ENCODE measurements at places on chromosomes 6 and 20.

- DNase-seq, result no peak
Measured at GRCh38 chr6:160167604-160168399, 46.2 kb downstream of the SLC22A1 start.

GRCh38 chr6:44463728-44464450 is 76.4 kb downstream of the CDC5L start:
- no peak for DNase-seq

- no peak for DNase-seq
Measured at GRCh38 chr20:52837378-52837777, 134.8 kb upstream of the TSHZ2 start.

GRCh38 chr20:51703400-51704287 is 64.5 kb downstream of the ATP9A start:
- DNase-seq, result no peak

- no peak for DNase-seq
Measured at GRCh38 chr6:33731751-33732282, 14.9 kb downstream of the IP6K3 start.

DNA sequence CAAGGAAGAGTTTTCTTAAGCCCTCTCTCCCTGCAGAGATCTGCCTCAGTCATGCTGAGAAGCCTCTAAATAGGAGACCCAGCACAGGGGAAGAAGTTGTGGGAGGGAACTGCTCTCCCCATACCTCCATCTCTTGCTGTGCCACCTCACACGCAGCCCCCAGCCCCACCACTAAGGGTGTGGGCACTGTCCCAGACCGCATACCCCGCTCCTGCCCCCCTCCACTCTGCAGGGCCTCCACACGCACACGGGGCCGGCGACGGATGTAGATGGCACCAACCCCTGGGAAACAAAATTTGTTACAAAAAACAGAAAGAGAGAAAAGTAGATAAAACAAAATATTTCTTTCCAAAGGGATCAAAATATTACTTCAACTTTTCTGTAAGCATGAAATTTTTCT is 10.2 kb upstream of the CPNE1 start:
- no peak for DNase-seq

GRCh38 chr20:710780-711450 is 35.3 kb upstream of the SCRT2 start:
- no peak for DNase-seq

GRCh38 chr20:914727-915498 is 1.2 kb downstream of the ANGPT4 start:
- no peak for DNase-seq

- DNase-seq, result no peak
Measured at GRCh38 chr6:159739341-159739740, 12.0 kb downstream of the WTAP start.

- DNase-seq, result no peak
Measured at GRCh38 chr6:68710496-68710895, 75.4 kb downstream of the ADGRB3 start.

DNA sequence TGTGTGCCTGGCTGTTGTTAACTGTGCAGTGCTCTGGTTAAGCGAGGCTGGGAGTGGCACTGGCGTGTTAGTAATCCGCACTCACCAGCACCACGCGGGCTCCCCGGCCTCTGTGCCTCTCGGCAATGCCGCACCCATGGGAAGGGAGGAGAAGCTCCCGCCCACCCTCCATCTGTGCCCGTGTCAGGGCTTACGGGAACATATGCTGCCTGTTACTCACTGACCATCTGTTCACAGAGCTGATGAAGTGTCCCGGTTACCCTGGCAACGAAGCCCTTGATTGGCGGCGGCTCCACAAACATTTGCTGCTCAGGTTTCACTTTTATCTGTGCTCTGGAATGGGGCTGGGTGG is 114.7 kb downstream of the PSMB1 start:
- peak; percentile 55 for DNase-seq

DNA sequence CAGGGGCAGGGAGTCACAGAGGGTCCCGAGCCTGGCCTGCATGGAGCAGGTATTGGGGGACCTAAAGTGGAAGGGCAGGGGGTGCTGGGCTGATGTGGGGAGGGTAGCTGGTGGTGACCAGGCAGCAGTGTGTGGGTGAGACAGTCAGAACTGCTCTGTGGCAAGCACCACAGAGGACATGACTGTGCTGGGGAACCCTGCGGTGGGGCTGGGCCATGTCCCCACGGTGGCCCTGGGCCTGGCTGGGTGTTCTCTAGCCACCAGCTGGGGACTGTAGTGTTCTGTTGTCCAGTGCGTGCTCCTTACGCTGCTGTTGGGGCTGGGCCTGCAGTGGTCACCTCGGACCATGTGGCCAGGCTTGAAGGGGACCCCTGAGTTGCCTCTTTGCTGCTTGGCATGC is 3.6 kb downstream of the SS18L1 start:
- DNase-seq, result no peak

- no peak for DNase-seq
Measured at GRCh38 chr20:31548820-31549512, 34.7 kb downstream of the HM13 start.

DNA sequence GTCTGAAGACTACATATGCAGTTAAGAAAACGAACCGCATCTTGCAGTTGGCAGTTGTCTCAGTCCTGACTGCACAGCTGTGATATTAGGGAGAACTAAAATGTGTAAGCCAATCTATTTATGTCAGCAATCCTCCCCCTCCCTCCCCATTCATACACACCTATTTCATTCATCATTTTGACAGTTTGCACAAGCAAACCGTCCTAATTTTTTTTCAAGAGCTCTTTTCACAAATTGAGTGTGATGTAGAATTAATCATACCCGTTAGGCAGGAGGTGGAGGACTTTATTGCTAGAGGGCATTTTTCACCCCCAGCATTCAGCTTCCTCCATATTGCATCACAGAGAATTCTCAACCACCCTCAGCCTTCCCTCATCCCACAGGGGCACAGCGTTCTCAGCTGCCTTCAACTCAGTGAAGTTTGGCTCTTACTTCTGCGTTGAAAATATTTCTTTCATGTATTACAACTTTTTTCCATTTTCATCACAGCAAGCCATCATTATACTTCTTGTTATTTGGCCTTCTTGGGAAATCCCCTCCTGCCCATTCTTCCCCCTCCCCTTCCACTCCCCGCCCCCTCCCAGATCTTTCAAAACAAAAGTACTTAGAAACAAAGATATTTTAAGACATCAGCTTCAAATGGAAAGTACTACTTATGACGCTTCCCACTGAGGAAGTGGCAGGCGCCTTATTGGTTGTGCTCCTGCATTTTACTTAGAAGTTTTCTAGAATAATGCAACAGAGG is 37.5 kb downstream of the NOX3 start:
- DNase-seq, result no peak

DNA sequence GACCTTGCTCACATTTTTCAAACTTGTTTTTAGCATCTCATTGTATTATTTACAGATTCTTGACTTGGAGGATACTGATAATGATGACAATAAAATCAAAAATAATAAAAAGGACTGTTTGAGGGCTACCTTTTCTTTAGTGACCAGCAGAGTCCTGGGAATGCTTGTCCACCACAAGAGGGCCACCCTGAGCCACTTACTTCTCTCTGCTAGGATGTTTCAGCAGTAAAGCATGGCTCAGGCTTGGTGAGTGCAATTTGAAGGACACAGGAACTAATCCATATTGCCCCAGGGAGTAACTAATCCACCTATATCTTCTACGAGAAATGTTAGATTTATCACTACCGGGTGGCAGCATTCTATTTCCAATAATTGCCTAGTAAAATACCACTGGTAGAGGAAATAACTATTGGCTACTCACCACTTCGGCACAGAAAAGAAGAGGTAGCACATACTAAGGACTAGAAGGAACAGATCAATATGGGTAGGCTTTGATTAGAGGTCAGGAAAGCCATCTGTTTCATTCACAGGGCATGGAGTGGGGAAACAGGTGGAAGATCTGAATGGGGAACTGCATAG is 5.8 kb upstream of the KIAA0408 start:
- DNase-seq, result peak; percentile 72

GRCh38 chr6:41193171-41193734 is 7.7 kb downstream of the TREML2 start:
- DNase-seq, result no peak

DNA sequence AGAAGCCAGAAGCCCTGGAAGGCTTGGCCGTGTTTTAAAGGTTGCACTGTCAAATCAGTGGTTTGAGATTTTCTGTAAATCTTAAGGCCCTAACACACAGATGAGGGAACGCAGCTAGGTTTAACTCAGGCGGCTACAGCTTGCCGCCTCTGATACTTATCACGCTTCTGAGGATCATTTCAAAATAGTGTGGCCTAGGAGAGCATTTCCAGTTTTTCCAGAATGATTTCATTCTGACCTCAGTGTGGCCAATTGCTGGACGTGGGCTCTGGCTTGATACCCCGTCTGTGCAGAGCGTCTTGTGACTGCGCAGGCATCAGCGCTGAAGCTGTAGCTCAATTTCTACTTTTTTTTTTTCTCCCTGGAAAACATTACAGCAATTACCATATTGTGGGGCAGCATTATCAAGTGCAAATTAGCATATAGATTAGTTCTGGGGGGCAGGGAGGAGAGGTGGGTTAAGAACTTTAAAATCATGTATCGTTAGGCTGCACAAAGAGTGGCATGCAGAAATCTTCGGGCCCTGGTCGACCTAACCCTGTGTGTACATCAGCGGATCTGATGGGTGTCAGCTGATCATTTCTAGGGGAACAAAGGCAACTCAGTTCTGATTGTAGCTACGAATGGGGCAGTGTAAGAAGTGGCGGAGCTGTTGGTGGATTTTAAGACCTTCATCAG is 105.0 kb upstream of the EEF1E1 start:
- DNase-seq, result no peak

- no peak for DNase-seq
Measured at GRCh38 chr6:152221806-152222628, 414.5 kb downstream of the ESR1 start.

DNA sequence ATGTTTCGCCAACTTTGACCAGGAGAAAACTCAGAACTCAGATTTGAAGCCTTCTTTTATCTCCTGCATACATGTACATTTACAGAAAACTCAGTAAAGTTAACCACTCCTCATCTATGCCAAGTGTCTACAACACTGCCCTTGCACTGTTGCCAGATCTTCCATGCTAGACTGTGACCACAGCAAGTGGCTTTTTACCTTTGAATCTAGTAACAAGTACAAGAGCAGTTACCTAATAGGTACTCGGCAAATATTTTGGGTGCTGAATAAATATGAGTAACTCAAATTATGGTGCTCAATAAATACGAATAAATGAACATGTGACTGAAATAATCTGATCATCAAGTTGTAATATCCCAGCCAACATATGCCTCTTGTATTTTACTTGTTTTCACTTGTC is 184.9 kb downstream of the EYA4 start:
- DNase-seq, result no peak

- no peak for DNase-seq
Measured at GRCh38 chr20:46872328-46873211, 22.1 kb upstream of the EYA2 start.

GRCh38 chr6:152863618-152864326 is 113.2 kb downstream of the VIP start:
- DNase-seq, result peak; percentile 46

- no peak for DNase-seq
Measured at GRCh38 chr6:98648211-98648914, 186.0 kb upstream of the POU3F2 start.

GRCh38 chr6:4564801-4565271 is 211.4 kb upstream of the CDYL start:
- DNase-seq, result peak; percentile 12

DNA sequence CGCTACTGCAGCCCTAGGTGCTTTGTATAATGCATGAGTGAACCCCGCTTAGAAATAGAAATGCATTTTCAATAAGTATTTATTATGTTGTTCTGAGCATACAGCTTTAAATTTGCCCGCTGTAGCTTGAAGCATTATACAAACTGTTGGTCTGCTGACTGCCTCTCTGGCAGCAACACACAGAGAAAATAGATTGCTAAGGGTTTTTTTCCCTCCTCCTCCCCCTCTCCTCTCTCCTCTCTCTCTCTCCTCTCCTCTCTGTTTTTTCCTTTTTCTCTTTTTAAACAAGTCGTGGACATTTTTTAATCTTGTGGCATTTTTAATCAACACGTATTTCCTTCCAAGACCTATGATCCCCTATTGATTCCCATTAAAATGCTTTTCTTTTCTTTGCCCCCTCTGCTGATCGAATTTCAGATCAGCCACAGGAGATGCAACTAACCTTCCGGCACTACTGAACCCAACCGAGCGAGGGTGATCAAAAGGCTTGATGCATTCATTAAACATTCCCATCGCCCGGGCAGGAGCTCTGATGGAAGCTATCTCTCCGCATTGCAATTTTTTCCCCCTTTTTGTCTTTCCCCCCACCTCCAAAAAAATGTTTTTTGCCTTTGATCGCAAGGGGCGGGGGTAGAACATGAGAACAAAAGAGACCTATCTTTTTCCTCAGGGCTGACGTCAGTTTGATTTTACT is 90.7 kb upstream of the ARID1B start:
- peak; percentile 6 for DNase-seq

- no peak for DNase-seq
Measured at GRCh38 chr6:12875051-12875450, 158.5 kb downstream of the PHACTR1 start.

- DNase-seq, result no peak
Measured at GRCh38 chr20:11921321-11921720, 3.6 kb downstream of the BTBD3 start.

DNA sequence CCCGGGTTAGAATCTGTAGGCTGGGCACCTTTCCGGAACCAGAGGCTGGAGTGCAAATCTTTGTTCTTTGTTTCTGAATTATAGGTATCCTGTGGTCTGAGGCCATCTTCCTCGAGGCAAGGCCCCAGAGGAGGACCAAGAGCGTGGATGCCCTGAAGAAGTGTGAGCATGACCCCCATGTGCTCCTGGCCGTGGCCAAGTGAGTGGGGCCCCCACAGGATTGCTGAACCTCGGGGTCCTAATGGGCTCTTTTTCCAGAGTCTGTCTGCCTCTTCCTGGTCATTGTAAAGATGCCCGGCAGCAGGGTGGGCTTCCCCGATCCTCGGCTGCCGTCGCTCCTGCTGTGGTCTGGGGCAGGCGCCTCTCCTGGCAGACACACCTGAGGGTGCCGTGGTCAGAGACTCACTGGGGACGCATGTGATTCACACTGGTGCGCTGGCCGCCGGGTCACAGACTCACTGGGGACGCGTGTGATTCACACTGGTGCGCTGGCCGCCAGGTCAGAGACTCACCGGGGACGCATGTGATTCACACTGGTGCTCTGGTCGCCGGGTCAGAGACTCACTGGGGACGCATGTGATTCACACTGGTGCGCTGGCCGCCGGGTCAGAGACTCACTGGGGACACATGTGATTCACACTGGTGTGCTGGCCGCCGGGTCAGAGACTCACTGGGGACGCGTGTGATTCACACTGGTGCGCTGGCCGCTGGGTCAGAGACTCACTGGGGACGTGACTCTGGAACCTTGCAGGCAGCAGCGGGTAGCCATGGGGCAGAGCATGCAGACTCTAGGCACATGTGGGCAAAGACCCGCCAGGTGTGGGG is 6.5 kb upstream of the C20orf204 start:
- no peak for DNase-seq

DNA sequence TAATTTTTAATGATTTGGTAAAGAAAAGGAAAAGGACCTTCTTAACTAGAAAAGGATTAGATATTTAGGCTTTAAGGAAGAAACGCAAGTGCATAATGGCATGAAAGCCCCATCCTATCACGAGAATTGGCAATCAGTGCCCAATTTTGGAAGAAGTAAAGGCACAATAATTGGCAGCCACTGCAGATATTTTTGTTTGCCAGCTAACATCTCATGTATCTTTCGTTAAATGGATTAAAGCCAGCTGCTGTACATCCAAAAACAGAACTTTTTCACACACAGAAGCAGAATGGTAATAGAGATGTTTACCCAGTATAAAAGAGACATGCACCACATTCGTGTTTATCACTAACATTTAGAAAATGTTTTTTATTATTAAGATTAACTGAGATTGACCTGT is 180.3 kb downstream of the C6orf118 start:
- no peak for DNase-seq
